SK-N-SH treated with all-trans-retinoic acid at 6 μM for 48 hours (cell line): ENCODE measurements at places on chromosomes 3 and 15.

- ATAC-seq = no peak
Measured at GRCh38 chr15:74502301-74502700, 38.7 kb upstream of the ARID3B start.

- ATAC-seq = no peak
Measured at GRCh38 chr15:65423150-65423975, 616 bp upstream of the IGDCC4 start.

GRCh38 chr3:181050738-181051137 lies 61.2 kb upstream of the DNAJC19 start:
- no peak for ATAC-seq

GRCh38 chr3:168752339-168752738 lies 656.6 kb upstream of the GOLIM4 start:
- no peak for ATAC-seq

DNA sequence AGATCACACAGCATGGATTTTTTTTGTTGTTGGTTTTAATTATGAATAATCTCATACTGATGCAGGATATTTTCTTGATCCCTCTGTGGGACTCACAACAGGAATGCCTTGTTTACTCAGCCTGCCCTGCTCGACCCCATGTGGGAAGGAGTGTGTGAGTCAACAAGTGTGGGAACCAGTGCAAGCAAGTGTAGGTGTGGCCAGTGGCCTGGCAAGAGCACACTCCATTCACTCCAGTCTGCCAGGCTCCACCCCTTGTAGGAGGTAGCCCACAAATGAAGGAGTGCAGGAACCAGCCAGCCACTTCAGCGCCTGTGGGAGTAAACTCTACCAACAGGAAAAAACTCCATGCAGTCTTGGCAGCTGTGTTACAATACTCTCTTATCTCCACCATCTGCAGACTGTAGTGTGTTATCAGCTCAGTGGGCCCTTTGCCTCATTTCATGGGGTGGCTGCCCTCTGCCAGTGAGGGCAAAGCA lies 393.6 kb downstream of the OTOL1 start:
- ATAC-seq = peak; percentile 38
